ENCODE measurements at places on chromosomes 2 and 18.

DNA sequence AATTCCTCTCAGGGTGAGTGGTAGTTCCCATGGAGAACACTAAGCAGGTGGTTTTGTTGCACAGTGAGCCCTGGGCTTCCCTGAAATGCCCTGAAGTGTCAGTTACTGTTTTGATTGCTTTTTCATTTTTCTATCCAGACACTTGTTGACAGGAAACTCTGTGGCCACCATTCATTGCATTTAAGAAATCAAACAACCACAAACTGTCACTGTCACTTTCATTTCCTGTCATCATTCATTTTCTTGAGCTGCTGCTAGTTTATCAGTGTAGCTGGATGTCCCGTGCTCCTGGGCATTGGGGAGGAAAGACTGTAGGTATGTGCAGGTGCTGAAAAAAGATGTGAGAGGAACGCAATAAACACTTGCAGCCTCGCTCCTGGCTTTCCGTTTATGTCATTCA lies 891.6 kb upstream of the ZEB2 start:
- peak; percentile 87 for DNase-seq

DNA sequence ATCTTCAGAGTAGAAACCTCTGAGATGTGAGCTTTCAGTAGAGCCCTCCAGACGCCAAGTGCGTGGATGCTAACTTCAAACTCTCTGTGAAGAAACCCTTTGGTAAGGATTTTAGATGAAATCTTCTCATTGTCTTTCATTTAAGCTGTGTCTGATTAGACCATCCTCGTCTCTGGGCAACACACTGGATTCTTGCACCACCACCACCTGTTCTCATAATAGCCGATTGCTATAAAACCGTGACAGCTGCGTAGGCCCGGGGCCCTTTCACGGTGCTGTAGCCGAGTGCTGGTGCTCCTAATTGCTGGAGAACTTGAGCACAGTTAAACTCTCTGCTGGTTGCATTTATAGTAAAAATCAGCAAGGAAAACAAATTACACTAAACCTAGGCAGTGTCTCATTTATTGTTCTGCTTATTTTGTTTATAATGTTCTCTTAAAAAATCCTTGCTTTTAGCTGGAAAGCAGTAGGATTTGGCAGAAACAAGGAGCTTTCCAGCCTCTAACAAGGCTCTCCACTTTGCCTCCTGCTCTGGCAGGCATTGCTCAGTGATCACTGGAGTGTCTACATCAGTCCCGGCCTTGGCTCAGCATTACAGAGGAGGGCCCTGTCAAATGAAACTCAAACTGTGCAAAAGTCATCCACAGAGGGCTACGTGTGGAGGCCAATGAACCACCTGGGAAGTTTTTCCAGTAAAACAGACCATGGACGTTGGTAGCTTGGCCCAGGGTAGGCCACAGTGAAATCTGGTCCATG lies 40.9 kb upstream of the MBP start:
- no peak for DNase-seq

DNA sequence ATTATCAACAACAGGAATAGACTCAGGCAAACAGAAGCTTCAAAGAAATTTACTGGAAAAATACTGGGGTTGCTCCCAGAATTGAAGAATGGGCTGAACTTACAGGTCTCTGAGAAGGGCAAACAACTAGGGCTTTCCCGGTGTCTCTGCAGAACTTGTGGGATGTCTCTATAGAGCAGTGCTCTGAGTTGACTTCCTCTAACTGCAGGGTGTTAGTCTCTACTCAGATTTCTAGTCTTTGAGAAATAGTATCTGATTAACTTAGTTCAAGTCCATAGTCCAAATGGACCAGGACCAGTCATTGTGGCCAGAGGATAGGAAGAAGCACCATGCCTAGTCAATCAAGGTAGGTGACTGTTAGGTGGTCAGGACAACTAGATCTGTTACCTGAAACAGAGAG lies 45.8 kb downstream of the LIMS1 start:
- DNase-seq, result no peak

DNA sequence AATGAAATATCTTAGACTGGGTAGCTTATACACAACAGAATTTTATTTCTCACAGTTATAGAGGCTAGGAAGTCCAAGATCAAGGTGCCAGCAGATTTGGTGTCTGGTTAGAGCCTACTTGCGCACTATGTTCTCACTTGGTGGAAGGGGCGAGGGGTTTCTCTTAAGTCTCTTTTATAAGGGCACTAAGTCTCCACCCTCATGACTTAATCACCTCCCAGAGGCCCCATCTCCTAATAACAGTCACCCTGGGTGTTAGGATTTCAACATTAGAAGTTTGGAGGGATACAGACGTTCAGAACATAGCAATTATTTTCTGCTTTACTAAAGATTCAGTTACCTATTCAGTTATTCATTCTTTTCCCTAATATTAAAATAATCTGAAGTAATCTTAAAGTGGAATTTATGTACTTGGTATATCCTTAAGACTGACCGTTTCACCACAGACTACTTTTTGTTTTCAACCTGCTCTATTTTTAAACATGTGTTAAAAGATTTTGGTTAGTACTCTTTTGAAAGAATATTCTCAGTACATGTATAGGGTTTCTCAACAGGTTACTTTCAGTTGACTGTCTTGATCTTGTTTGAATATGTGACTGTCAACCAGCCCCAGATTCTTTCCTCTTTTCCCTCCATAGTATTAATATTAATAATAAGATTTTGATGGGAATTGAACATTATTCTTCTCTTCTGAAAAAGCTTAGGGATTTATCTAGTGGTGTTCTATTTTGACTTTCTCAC lies 130.0 kb downstream of the TAF4B start:
- no peak for DNase-seq

DNA sequence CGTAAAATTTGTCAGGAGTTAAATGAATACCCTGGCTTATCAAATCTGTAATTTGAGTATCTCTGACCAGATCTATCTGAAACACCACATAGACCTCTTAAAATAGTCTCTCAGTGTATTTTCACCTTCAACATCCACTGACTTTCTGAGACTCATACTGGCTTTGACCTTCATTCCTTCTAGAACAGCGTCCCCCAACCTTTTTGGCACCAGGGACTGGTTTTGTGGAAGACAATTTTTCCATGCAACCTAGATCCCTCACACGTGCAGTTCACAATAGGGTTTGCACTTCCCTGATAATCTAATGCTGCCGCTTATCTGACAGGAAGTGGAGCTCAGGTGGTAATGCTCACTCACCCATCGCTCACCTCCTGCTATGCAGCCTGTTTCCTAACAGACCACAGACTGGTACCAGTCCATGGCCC lies 3.2 kb downstream of the NBAS start:
- no peak for DNase-seq

DNA sequence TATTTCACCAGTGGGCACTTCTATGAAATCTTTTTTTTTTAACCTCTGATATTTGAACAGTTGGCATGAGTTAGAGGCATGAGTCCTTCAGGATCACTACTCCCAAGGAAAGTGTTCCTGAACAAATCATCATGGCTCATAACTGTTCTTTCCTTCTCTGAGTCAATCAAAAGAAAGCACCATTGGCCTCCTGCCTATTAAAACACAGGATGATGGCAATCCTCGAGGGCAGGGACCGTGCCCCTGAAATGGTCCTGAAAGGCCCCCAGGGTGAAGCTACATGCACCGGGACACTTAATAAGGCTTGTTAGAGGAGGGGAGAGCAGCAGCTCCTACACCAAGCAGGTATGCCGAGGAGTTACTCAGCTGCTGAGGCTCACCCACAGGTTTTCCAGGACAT lies 43.5 kb downstream of the SLC14A2 start:
- no peak for DNase-seq

DNA sequence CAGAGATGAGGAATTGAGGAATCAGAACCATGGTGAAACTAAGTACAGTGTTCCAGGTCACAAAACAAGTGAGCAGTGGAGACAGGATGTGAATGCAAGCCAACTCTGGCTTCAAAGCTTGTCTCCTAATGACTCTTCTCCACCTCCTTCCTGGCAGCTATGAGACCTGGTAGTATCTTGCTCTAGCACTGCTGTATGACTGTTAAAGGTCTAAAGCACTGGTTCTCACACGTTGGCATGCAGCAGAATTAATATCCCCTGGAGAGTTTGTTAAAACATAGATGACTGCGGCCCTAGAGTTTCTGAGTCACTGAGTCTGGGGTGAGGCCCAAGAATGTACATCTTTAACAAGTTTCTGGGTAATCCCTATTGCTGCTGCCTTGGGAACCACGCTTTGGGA lies 63.3 kb downstream of the SUCLG1 start:
- peak; percentile 40 for DNase-seq

GRCh38 chr18:74597034-74597661 lies 522 bp upstream of the ZNF407 start:
- DNase-seq, result peak; percentile 70

- DNase-seq, result peak; percentile 27
These were observed 59.6 kb downstream of the VIL1 start for GRCh38 chr2:218478544-218478943.

DNA sequence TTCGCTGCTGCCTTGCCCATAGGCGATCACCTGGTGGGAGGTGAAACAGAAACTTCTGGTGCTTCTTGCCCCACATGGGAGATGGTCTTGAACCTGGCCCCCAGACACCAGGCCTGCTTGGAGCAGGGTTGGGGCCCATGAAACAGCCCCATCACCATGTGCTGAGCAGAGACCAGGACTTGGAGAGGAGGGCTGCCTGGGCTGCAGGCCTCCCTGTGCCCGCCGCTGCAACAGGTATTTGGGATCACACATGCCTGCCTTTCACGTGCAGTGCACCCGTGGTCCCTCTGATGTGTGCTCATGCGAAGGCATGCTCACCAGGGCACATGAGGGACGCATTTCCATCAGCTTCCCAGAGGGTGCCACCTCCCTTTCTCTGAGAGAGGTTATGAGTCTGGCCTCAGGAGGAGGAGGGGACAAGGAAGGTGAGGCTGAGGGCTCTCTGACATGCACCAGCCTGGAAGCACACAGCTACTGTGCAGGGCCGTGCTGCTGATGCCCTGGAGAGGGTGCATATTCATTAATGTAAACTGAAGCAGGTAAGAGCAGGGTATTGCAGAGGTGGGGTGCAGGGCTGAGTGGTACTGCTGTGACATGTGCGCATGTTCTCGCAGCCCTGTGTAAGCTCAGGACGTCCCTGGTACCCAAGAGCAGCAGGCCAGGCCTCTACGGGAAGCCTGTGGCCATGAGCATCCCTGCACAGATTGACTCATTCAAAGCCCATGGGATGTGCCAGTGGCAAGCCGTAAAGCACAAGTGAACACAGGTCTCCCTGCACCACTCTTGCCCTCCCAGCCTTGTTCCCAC lies 4.2 kb upstream of the OXER1 start:
- DNase-seq, result no peak
